CD4-positive, alpha-beta T cell treated with Interleukin-12 subunit alpha and Interleukin-12 subunit beta, for 1 hour (primary cell): ENCODE measurements at places on chromosomes 16 and 17.
A peak's percentile ranks its signal among the peaks of the same experiment; 100 is the strongest.

DNA sequence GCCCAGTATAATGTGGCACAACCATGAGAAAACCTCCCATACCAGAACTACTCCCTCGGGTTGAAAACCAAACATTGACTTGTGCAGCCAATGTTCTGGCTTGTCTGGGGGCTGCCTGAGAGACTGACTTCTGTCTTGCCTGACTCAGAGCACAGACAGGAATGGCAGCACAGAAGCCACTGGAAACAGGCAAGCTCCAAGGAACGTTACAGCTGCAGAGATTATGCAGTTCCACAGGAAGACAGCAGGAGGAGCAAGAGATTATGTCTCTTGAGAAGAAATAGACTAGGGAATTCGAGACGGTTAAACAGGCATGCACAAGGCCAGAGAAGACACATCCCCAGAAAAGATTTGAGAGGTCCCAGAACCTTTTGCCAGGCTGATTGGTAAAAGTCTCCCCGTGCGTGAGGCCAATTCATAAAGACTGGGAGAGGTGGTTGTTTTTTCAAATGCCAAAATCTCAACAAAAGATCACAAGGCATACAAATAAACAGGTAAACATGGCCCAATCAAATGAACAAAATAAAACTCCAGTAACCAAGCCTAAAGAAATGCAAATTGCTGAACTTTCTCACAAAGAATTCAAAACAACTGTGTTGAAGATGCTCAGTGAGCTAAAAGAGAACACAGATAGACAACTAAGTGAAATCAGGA lies 90.6 kb upstream of the CDH5 start:
- no peak for DNase-seq

GRCh38 chr17:82551779-82552457 lies 32.4 kb downstream of the FOXK2 start:
- peak; percentile 78 for DNase-seq

- DNase-seq = no peak
Measured at GRCh38 chr16:72302332-72302731, 130.4 kb upstream of the PMFBP1 start.

- no peak for DNase-seq
Measured at GRCh38 chr17:50059256-50059655, 3.3 kb downstream of the ITGA3 start.

DNA sequence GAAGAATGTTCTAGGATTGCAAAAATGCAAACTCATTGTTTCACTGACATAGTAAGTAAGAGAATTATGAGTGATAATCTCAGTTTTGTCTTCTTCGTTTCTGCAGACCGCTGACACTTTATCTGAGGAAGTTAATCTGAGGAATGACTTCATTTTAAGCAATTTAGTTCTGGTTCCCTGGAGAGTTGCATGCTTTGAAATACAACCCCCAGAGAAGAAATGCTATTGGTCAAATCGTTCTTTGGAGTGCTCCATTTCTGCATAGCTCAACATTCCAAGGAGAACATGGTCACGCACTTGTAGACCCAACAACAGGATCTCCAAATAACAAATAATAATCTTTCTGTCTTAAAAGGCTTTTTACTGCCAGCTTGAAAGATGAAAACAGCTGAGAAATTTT lies 427.1 kb downstream of the GRIN2A start:
- DNase-seq = no peak

DNA sequence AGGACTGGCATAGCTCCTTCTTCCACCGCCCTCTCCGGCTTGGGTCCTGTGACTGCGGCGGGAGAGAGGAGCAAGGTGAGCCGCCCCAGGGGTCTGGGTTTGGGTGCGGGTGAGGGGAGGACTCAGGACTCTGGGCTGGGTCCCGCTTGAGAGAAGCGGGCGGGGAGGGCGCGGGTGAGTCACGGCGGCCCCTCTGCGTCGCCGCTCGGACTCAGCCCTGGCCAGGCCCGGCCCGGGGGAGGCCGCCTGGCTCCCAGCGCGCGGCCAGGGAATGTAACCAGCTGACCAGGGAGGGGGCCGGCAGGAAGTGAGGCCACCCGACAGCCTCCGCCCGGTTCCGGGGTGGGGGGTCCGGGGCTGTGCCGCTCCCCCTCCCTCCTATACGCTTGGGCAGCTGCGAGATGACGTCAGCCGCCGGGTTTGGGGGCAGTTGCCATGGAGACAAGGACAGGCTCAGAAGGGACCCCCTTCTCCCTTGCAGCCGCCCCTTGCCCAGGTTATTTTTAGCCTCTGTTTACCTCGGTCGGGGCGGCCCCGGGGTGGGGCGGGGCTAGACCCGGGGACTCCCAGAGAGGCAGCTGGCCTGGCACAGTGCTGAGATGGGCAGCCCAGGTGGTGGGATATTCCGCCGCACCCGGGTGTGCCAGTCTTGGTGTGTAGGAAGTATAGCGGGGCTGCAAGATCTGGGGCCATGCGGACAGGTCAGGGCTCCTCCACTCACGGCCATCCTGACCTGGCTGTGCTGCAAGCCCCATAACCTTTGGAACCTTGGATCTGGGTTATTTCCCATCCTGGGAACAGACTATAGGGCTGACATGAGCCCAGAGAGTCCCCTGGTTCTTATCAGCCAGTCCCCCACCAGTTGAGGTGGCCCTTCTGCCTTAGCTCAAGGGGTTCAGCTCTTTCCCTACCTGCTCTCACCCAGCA lies 1.6 kb downstream of the RIPOR1 start:
- DNase-seq = peak; percentile 55

GRCh38 chr17:80795754-80796153 lies 195.9 kb upstream of the CHMP6 start:
- DNase-seq = no peak

DNA sequence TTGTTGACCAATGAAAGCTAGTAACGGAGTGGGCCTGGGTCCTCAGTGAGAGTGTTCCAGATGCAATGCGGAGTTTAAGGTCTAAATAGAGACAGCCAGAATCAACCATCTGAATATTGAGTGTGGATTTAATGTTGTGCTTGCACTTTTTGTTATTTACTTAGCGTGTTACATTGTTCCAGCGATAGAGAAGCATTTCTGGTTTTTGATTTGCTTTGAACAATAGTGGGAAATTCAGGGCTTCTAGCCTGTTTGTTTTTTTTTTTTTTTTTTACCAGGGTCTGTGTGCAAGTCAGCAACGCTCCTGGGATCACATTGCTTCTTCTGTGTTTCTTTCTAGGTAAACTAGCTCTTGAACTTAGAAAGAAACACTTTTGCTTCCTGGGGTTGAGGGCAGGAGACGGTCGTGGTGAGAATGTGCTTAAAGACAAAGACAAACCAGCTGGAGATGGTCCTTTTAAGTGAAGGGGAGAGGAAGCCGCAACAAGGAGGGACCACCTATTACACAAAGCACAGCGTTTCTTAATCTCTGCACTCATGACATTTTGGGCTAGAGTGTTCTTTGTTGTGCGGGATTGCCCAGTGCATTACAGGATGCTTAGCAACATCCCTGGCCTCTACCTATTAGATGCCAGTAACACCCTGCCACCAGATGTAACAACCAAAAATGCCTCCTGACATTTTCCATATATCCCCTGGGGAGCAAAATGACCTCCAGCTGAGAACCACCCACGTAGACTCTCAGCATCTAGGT lies 119.2 kb downstream of the MAP2K6 start:
- no peak for DNase-seq

DNA sequence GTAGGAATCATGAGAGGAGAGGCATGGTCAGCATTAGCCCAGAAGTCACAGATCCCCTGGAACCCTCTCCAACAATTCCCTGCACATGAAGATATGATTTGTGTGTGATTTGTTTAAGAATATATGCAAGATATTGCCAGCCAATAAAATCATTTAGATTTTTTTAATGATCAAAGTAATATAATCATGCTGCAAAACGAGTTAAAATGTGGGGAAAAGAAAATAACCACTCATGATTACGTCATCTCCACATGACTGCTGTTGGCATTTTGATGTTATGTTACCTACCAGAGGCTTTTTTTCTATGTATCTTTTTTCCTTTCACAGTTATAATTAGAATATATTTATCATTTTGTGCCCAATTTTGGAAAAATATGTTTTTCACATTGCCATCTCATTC lies 22.4 kb downstream of the SLC35G3 start:
- peak; percentile 54 for DNase-seq

DNA sequence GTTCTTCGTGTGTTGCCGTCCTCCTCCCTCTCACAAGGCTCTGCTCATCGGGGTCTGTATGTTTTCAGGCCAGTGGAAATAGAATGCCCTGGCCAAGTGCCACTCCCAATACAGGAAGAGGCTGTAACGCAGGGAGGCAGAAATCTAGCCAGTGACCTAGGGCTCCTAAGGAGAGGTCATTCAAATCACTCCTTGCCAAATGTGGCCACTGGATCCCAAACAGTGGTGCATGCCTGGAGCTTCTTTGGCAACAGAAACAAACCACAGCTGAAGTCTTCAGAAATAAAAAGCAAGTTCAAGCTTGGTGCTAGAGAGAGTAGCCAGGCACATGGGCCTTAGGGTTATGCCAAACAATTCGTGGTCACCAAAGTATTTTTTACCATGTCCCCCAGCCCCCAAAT lies 66.1 kb downstream of the SMG6 start:
- no peak for DNase-seq

GRCh38 chr17:42403150-42403549 lies 14.9 kb upstream of the STAT3 start:
- peak; percentile 41 for DNase-seq

- no peak for DNase-seq
Measured at GRCh38 chr16:66900721-66901441, 17.8 kb downstream of the CDH16 start.

DNA sequence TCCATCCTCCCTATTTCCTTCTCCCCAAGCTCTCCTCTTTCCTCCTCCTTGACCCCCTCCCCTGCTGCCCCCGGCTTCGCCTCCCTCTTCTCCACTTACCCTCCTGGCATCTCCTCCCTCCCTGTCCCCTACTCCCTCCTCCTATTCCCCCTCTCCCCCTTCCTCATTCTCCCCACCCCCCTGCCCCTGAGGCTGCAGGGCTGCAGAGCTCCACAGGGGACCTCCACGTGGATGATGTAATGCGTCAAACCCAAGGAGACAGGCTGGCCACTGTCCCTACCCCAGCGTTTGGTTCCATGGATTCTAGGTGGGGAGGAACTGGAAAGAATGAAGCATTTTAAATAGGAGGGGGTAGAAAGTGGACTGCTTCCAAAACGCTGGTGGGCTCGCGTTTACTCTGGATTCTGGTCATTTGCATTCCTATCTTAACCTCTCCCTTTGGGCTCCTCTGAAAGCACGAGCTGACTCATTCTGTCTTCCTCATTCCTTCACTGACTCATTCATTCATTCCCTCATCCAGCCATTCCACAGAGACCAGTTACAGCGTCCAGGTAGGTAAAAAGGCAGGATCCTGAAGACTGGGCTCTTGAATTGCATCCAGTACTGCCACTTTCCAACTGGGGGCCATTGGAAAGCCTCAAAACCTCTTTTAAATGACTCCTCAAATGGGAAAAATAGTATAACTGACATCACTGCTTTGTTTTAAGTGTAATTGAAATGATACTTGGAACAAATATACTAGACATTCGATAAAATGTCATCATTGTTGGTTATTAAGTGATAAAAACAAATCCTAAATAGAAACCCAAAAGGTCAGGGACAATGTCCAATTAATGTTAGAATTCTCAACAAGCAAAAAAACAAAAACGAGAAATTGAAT lies 943 bp upstream of the COTL1 start:
- no peak for DNase-seq

DNA sequence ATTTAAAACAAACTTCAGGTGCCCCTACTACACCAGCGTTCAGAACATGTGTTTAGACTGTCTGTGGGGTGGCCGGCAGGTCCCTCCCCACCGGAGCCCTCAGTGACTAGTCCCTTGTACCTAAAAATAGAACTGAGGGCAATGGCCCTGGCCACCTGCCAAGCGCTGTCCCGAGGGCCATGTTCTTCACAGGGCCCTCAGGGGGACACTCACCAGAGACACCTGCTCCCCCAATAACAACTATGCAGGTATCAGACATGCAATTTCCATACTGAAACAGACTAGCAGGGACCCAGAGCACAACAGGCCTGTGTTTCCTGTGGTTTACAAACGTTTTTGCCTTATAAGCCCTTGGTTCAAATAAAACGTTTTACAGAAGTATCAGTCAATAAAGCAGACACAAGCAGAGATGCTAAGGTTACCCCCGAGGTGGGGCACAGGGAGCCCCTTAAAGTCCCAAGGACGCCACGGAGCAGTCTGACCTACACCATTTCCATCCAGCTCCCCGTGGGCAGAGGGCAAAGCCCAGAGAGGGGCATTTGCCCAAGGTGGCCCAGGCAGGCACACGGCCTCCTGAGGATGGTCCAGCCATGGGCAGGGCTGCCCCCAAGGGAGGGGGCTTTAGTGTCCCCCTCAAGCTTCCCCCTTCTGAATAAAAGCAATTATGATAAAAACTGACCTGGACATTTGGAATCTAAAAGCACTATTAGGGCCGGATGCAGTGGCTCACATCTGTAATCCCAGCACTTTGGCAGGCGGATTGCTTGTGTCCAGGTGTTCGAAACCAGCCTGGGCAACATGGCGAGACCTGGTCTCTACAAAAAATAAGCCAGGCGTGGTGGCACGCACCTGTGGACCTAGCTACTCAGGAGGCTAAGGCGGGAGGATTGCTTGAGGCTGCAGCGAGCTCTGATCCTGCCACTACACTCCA lies 896 bp upstream of the MYLK3 start:
- no peak for DNase-seq

DNA sequence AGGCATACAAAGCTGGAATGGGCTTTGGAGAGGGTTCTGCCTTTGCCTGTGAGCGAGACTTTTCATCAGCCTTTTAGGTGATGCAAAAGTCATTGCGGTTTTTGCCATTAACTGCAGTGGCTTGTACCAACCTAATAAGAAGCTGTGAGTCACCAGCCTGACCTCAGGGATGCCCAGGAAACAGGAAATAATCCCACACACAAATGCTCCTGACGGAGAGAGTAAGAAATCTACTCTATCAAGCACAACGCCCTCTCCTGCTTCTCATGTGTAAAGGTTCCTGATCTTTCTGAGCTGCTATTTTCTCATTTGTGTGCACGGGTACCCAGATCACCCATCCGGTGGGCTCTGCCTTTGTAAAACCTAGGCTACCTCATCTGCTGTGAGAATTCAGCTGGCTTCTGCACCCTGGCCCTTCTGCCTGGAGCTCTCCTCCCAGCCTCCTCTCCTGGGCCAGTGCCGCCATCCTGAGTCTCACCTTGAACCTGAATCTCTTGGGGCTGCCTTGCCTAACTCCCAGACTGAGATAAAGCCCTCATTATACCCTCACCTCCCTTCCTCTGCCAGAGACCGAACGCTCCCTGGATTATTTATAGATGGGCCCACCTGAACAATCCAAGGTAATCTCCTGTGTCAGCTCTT lies 299.7 kb downstream of the C16orf95 start:
- DNase-seq = no peak

- DNase-seq = no peak
Measured at GRCh38 chr16:2092256-2092620, 43.5 kb downstream of the PKD1 start.

DNA sequence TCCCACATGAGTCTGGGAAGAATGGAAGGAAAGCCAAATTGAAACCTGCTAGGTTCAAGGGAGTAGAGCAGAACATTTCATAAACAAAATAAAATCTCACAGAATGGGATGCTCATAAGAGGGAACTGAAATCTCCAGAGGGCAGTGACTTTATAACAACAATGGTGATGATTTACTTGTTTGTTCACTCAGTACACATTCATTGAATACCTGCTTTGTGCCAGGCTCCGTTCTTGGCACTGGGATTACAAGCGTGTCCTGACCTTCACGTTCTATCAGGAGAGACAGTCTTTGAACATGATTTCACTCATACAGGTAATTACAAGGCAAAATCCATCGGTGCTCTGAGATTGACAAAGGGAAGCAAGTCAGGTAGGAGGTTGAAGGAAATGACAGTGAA lies 356.3 kb downstream of the HAPSTR1 start:
- no peak for DNase-seq
